NCI-H510A treated with DMSO at 0.1 percent for 48 hours (cell line): ENCODE measurements at places on chromosomes 3 and 15.

DNA sequence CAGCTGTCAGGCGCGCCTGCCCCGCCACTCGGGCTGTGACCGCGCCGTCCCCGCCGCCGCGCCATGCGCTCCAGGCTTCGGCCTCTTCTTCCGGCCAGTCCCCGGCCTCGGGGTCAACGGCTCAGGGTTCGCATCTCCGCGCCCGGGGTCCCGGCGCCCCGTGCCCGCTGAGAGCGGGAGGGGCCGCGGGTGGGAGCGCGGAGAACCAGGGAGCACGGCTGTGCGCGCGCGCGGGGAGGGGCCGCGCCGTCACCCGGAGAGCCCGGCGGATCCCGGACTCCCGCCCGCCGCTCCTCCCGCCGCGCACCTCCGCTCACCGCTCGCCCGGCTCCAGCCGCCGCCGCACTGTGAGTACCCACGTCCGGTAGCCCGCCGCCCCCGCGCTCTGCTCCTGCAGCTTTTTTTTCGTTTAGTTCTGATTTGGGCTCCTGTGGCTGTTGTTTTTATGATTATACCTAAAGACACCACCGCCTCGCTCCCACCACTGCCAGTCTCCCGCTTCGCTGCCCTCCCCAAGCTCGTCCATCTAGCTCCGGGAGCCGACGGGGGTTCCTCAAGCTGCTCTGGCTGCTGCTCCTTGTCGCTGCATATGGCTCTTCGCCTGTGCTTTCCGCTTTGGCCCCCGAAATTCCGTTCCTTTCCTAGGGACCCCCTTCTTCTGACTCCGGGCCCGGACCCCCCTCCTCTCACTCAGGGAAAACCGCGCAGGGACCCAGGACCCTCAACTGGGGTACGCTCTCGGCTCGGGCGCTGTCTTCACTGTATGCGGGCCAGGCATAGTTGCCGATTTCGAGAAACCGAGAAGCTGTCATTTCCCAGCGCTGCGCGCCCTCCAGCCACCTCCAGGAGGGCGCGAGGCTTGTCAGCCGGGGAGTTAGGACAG lies 1.8 kb upstream of the SKOR1 start:
- no peak for DNase-seq

DNA sequence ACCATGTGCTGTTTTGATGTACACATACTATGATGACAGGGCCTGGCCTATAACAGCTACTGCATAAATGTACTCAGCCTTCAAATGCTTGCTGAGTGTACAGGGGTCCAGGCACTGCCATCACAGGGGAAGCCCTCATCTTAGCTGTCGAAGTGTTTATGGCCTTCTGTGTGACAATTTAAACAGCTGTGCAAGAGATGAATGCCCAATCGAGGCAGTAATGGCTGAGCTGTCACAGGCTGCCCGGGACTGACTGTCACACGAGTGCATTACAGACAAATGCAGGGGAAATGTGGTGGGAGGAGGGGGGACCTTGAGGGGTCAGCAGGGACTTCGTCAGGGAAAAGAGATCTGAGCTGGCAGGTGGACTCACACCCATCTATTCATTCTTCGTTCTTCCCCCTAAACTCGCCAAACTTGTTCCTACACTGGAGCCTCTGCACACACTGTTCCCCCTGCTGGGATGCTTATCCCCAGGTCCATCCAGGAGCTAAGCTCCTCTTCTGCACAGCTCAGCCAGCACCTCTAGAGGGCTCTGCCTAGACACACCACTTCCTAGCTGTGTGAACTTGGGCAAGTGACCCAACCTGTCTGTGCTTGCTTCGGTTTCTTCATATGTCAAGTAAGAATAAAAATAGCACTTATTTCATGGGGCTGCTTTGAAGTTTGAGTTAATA lies 156.2 kb upstream of the IQSEC1 start:
- peak; percentile 11 for DNase-seq

GRCh38 chr15:68375716-68376220 lies 56.2 kb downstream of the ITGA11 start:
- no peak for DNase-seq

- DNase-seq = no peak
Observed at GRCh38 chr3:125212509-125213363, at the start of gene SLC12A8. Gene SLC12A8, minus strand, starts transcription at chr3:125212748. Its CDS starts 1,399 bp downstream, at chr3:125211349.
